ENCODE measurements at places on chromosomes 2 and 18.

GRCh38 chr2:240999873-241000541 lies 1.6 kb downstream of the SNED1 start:
- DNase-seq, result no peak

DNA sequence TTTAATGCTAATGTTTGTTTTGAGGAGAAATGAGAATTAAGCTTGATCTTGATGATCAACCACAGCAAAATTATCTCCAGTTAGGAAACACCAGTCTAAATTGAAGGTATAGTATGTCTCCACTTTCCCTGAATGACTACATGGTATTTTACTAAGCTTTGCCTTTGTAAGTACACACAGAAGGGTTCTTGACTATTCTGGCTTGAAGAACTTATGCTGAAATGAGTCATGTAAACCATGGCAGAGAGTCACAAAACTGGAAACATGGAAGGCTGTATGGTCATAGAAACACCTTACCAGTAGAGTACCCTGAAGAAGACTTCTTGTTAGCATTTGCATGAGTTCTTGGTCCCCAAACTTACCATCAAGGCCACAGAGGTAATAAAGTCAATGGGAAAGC lies 250.5 kb downstream of the SLC8A1 start:
- DNase-seq, result no peak

- DNase-seq, result no peak
Observed at GRCh38 chr2:113672326-113672932, 45.4 kb downstream of the RABL2A start.

GRCh38 chr2:233115121-233115520 lies 55.0 kb downstream of the INPP5D start:
- DNase-seq, result no peak

GRCh38 chr18:52227536-52227935 lies 112.5 kb upstream of the DCC start:
- no peak for DNase-seq

GRCh38 chr18:73232933-73233332 lies 365.1 kb upstream of the NETO1 start:
- no peak for DNase-seq

DNA sequence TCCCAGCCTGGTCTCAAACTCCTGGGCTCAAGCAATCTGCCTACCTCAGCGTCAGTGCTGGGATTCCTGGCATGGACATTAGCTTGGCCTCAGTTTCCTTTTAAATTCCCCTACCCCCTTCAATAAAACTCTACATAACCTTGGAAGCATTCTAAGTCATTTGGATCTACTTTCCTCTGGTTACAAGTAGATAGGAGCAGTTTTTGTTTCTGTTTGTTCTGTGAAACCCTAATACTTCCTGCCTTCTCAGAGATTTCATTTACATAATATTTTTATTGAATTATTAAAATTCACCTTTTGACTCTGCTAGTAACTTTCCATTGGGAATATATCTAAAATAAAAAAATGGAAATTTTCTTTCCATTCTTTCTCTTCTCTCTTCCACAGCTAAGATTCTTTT lies 25.9 kb downstream of the GIGYF2 start:
- DNase-seq, result no peak

DNA sequence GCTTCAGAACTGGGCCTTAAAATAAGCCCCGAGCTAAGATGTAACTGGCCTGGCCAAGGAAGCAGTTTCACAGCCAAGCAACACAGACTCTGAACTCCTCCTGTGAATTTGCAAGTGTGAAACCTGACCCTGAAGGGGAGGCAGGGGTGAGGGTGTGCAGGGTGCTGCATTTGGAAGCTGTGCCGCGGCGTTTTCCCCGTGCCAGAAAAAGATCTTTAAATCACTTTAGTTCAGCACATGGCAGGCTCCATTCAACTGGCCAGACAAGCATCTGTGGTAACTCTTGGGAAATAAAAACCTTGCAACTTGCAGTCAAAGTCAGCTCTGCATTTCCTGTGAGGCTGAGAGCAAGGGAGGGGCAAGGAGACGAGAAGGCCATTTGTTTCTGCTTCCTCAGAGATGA lies 209.3 kb upstream of the SOX11 start:
- DNase-seq, result no peak

- DNase-seq, result no peak
Observed at GRCh38 chr2:100948942-100949811, 52.9 kb upstream of the RPL31 start.

DNA sequence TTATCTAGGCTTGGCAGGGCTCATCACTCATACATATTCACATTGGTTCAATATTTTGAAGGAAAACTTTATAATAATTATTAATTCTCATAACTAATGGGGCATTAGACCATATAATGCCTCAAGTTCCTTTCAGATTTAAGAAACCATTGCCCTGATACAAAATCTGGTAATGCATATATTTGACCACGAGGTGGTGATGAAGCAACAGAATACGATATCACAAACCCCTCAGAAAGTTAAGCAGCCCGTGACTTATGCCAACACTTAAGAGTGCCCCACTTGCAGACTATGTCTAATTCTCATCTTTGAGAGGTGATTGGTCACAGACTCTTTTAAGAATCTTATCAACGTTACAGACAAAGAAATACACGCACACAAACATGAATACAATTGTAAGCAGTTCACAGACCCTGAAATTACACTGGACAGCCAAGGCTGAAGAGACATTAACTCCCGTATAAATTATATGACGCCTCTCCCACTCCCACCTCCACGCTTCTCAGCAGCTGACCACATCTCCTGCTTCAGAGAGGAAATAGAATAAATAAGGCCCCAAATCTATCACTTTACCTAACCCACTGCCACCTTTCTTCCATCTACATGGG lies 20.7 kb upstream of the DNAH6 start:
- DNase-seq, result no peak

DNA sequence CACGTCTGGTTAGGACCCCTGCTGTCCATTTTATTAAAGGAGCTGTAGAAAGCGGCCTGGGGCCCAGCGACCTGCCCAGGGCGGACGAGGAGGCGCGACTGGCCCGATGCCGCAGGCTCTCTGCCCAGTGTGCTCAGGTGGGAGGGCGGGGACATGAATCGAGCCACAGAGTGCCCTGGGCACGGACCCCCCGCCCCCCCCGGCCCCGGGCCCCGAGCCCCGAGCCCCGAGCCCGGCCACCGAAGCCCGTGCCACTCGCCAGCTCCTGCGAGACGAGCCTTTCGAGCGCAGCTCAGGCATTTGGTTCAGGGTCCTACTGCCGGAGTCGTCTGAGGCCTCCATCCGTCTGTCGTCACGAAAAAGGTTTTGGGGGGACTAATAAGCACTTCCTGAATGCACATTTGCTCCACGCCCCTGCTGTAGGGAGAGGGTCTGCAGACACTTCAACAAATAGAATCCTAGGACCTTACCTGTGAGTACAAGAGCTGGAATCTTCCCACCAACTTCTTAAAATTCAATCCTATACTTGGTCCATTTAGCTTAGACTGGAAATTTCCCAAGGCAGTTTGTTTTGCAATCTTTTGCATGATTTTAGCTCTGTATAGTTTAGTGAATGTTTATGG lies 602 bp upstream of the ADAM17 start:
- no peak for DNase-seq

GRCh38 chr2:22247466-22247865 lies 1123.7 kb downstream of the TDRD15 start:
- no peak for DNase-seq

DNA sequence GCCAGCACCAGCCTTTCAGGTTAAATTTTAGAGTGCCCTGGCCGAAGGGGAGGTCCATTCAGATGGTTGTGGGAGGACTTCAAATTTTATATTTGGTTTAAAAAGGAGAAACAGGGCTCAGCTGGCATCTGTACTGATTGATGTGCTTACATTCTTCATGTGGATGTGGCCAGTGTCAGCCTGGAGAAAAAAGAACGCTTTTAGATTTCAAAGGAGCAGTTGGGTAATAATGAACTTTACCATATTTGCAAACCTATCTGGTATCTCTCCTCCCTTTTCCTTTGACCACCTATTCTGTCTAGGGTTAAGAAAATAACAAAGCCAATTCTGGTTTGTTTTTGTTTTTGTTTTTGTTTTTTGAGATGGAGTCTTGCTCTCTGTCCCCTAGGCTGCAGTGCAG lies 21.3 kb downstream of the RAB12 start:
- no peak for DNase-seq

- DNase-seq, result no peak
Observed at GRCh38 chr18:79788734-79789085, 9.0 kb upstream of the KCNG2 start.

DNA sequence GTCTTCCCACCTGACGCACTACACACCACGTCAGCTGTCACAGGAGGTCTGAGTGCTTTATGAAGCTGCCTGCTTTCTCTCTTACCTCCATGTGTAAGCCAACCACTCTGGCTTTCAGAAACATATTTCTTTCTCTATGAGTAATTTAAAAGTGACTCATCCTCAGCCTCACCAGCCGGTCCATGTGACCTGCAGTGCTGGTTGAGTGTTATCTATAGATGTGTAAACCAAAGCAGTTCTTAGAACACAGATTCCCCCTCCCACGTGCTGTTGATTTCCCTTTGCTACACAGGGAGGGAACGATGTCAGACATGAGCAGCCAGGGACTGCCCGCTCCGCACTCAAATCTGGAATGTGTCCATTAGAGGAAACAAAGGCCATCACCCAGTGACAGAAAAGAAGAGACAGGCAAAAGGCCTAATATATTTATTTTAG lies 157.8 kb downstream of the BCL2 start:
- peak; percentile 76 for DNase-seq

DNA sequence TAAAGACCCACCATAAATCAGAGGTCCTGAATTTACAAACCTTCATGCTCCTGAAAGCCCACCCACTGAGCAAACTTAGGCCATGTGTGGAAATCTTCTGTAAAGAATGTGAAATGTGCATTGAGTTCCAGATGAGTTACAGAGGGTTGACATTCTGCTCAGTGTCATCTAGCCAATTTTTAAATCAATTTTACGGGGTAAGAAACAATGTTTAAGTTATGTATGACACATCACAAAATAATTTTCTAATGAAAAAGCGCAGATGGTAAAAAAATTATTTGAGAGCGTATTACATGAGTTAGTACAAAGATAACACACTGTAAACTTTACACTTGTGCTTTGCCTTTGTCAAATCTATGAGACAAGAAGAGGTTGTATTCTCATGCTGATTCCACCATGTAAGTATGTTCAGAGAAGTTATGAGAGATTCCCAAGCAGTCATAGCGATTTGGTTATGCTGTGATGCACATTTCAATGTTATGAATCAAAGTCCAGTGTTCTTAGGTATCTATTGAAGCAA lies 446.3 kb downstream of the ADCYAP1 start:
- no peak for DNase-seq

DNA sequence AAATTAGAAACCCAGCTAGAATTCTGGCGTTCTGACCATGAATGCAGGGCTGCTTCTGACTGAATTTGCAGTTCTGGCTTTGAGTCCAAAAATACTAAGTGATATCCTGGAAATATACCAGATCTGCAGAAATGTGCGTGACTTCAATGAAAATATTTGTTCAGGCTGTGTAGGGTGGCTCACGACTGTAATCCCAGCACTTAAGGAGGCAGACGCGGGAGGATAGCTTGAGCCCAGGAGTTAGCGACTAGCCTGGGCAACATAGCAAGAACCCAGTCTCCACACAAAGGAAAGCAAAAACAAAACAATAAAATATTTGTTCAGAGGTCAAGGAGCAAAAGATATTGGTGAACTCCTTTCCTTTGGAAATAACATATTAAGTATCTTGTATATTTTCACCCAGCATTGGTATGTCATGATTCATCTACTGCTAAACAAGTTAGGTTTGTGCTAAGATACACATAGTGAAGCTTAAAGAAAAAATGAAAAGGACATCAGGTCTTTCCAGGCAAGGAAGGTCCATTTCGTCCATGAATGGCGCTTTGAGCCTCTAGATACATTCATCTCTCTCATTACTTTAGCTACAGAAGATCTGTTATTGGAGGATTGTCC lies 239.2 kb downstream of the CMPK2 start:
- no peak for DNase-seq

DNA sequence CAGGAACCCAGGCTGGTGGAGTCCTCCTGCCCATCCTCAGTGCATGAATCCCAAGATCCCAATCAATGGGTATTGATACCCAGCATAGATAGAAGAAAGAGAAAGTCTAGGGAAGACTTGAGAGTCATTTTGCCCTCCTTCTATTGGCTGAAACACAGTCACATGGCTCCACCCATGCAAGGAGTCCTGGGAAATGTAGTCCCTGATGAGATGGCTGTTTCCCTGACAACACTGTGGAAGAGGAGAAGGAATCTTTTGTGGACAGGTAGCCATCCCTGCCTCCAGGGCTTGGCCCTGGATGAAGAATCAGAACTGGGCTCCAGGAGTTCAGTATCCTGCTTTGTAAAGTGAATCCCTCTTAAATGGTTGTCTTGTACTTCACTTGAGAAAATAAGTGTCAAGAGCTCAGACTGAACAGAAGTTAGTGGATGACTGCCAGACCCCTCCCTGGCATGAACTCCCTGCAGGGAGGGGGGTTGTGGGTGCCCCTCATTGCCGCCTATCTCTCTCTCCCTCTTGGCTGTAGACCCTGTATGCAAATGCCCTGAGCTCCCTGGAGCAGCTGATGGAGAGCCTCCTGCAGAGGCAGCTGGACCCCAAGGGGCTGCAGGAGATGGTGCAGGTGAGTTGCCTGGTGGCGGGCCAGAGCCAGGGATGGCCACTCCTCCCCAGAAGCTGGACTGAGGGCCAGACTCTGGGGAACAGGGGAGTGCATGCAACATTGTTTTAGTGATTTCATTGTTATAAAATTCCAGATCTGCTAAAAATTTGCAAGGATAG lies 36.1 kb downstream of the MROH2A start:
- DNase-seq, result no peak

GRCh38 chr2:58957188-58957840 lies 716.2 kb upstream of the FANCL start:
- DNase-seq, result no peak

DNA sequence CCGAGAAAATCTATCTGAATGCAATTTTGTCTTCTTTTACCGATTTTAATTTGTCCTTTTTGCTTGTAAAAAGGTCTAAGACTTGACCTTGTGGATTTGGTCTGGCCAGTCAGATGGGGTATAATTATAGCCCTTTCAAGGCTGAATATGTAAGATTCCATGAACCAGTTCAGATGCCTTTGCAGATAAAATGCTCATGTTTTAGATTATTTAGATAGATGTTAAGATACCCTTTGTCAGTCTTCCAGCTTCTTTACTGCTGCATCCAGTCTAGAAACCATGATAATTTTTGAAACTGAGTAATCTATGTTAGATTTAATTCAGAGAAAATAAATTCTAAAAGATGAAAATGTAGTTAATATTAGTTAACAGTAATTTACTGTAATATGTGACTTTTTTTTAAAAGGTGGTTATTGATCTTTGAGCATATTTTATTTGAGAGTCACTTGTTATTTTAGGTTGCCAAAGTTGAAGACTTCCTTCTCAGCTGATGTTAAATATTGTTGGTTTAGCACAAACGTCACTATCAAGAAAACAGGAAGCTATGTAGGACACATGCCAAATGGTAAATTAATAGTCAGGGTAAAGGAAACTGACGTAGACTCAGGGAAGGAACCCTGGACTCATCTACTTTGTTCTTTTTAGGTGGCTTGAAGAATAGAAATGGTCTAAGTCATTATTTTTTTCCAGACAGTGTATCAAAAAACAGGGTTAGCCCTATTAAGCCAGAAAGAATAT lies 29.8 kb downstream of the BABAM2 start:
- DNase-seq, result no peak

GRCh38 chr2:211085056-211085680 lies 528.8 kb downstream of the CPS1 start:
- no peak for DNase-seq

GRCh38 chr2:89850881-89851582 lies 1159.6 kb downstream of the RPIA start:
- DNase-seq, result no peak
